Thymus (tissue), 14 donors: ENCODE measurements at places on chromosomes 4 and X. TPM values are rescaled to one million over a fixed set of nuclear protein-coding genes. Genes with fewer than 3 reads are reported as not detected.

DNA sequence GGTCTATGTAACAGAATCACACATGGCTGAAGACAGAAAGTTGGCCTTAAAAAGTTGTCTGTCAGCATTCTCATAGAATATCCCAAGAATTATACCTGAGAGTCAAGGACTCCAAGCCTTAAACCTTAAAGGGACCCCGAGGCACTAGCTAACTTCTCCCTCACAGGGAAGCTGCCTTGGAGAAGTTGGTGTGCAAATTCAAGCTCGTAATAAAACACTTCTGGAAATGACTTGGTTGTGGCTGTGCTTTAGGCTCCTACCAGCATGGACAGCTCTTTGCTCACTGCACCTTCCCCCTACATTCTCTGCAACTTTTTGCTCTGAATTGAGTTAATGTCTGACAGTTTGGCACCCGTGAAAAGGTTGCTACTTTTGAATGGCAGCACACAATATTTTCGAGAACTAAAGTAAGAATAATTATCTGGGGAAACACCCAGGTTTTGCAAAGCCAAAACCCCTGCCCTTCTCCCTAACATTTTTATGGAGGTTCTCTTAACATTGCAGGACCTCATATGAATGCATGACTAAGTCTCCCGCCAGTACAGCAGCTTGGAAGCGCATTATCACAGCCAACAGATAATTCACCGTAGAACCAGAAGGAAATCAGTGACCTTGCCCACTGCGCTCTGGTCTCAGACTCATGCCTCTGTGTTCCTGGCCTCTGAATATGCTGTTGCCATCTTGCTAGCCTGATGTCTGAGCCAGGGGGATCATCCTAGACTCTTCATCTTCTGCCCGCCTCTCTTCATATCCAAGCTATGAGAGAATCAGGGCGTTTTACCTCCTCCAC lies 91.0 kb downstream of the MGST2 start:
- no peak for DNase-seq

DNA sequence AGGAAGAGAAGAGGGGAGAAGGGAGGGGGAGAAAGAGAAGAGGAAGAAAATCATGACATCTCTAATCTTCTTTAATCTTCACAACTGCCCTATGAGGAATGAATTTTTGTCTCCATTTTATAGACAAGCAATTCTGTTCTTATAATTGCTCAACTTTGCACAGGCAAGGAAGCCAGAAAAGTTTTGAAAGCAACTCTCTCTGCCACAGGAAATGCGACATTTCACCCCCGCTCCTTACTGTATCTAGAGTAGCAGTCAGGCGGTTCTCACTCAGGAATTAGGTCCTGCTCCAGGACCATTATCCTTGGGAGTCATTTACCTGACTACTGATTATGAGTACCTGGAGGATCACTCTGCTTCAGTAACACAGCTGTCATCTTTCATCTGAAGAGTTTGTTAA lies 69.2 kb upstream of the FAM9A start:
- DNase-seq, result no peak

DNA sequence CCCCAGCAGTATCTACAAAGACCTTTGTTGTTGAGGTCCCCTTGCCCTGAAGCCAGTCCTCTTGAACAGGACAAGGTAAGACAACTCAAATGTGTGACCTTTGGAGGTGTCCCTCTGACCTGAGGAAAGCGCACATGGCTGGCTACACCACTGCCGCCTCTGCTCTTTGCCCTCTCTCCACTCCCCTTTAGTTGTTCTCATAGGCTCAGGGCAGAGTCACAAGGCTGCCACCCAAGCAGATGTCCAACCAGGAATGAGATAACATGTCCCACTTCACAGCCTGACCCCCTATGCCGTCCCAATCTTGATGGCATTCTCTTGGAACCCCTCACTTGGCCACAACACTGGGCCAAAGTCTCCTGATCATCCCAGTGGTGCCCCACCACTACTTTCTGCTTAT lies 46.3 kb downstream of the APLN start:
- DNase-seq, result no peak

- no peak for DNase-seq
Measured at GRCh38 chr4:164383358-164384220, 370.3 kb upstream of the SMIM31 start.

DNA sequence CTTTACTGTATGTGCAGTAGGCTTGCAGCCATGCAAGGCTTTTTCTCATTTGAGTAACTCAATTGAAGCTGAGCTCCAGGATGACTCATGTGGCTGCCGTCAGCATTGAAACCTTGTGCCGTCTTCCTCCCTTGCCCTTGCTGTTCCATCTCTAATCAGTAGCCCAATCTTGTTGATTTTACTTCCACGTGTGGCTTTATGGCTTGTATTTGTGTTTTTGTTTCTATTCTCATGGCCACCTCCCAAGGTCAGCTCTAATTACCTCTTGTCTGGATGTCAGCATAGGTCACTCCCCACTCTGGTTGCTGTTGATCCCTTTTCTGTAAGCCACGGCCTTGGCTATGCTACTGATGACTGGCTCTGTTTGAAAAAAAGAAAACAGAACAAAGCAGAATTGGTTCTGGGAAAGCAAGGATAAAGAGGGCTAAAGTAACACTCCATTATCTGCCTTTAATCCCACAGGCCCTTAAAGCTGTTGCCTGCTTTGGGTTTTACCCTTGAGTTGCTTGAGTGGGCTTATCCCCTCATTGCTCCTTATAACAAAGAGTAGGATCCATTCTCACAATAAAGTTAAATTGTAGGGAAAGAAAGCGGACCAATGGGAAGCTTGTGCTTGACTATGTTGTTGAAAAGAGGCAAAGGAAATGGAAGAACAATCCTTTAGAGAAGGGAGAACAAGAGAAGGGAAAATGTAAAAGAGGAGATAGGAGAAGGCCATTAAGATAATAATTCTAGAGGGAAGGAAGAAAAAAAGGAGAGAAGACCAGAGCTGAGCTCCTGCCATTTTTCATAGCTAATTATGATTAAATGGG lies 173.9 kb upstream of the PGRMC2 start:
- DNase-seq, result no peak

DNA sequence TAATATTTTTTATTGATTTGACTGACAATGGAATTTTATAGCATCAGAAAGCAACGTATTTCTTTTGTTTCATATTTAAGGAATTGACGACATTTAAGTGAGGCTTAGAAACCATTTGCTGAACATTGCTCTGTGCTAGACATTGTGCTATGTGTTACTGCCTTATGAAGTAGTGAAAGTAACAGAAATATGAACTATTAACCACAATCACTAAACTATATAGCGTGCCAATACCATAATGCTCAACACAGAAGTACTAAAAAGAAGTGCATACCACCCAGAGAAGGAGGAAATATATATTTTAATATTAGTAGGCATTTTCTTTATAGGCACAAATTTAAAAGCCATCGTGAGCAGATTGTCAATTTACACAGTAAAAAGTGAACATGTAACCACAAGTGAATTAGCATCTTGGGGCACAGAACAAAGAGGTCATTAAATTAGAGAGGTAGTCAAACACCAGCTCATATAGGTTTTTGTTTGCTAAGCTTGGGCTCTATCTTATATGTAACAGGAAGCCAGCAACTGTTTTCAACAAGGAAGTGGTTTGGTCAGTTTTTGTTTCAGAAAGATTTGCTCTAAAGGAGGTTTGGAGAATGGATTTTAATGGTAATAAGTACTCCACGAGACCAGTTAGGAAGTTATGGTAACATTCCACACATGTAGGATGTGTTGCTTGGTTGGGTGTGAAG lies 270.7 kb downstream of the GRXCR1 start:
- DNase-seq, result no peak

GRCh38 chr4:121690001-121690400 lies 6.8 kb downstream of the ANXA5 start:
- DNase-seq, result no peak

DNA sequence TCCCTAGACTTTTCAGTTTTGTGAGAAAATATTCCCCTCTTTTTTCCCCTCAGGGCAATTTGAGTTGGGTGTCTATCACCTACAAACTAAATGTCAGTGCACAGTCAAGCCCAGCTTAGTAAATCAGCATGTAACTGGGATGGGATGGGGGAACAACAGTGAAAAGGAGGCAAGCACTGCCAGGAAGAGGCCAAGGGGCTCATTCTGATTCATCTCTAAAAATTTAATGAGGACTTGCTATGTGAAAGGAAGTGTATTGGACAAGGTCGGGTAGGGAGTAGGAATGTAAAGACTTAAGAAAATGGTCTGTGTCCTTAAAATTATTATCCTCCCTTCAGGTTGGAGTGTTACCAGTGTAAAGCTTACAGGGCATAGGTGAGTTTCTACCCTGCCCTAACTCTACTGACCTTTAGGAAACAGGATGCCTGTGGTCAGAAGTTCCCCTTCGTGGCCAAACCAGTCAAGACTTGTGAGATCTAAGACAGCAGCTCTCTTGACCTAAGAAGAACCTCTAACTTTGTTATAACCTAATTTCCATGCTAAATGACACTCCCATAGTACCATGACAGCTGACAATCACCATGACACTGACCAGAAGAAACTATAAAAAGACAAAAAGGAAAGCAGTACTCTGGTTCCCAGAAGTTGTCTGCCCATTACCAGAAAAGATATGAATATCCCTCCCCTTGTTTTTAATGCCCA lies 194.4 kb upstream of the LDB2 start:
- DNase-seq, result no peak

Gene DHRSX
- 12.2 TPM for total RNA-seq

DNA sequence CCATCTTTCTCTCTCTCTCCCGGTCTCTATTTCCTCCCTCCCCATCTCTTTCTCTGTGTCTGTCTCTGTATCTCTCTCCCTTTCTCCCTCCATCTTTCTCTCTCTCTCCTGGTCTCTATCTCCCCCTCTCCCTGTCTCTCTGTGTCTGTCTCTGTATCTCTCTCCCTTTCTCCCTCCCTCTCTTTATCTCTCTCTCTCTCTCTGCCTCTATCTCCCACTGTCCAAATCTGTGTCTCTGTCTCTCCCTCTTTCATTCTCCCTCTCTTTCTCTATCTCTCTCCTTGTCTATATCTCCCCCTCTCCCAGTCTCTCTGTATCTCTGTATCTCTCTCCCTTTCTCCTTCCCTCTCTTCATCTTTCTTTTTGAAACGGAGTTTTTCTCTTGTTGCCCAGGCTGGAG lies 23.6 kb downstream of the IL3RA start:
- no peak for DNase-seq
